Activated CD8-positive, alpha-beta T cell treated with anti-CD3 and anti-CD28 coated beads, Interleukin-2, amount 10 ng/mL, durations not matched to agents 7 days and 5 days (primary cell): ENCODE measurements at places on chromosomes 12 and 14. TPM values are rescaled to one million over a fixed set of nuclear protein-coding genes. Genes with fewer than 3 reads are reported as not detected.

The FOXN4 gene
- total RNA-seq, result not detected

The SLC25A47 gene
- total RNA-seq, result not detected

The TMEM30B gene
- total RNA-seq, result 0.66 TPM

GRCh38 chr12:71038960-71039359 lies 118.4 kb upstream of the PTPRR start:
- no peaks in the 10 kb centered on the region for H3K36me3 ChIP-seq
- no peak for DNase-seq
- no peak overlapping the region for H3K4me3 ChIP-seq
- no peak overlapping the region for H3K27ac ChIP-seq
- H3K27me3 ChIP-seq, result no peaks in the 10 kb centered on the region
- no peaks in the 10 kb centered on the region for H3K4me1 ChIP-seq

DNA sequence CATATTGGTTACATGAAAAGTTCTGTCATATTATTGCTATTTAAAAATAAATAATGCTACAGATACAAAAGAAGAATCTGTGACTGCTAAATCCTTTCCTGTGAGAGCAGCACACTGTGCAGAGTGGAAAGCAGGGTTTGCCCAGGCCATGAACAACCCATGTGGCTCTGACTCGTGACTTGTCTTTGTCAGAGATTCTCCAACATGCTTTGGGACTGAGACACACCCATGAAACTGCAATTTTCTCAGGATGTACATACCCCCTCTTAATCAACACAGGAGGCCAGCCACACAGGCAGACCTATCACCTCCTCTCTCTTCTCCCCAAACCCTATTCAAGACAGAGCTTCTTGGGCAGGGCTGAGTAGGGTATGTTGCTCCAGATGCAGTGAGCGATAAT lies 96.8 kb upstream of the NTF3 start:
- H3K27ac ChIP-seq, result no peak overlapping the region
- H3K4me3 ChIP-seq, result no peak overlapping the region
- no peak for DNase-seq
- no peaks in the 10 kb centered on the region for H3K27me3 ChIP-seq
- H3K4me1 ChIP-seq, result no peaks in the 10 kb centered on the region

- H3K36me3 ChIP-seq, result no peaks in the 10 kb centered on the region
- no peak overlapping the region for H3K4me3 ChIP-seq
- no peaks in the 10 kb centered on the region for H3K4me1 ChIP-seq
- DNase-seq, result no peak
- peaks cover 26% of the 10 kb centered on the region for H3K27me3 ChIP-seq
These were observed 114.0 kb downstream of the SLC41A2 start for GRCh38 chr12:104844123-104844522.

GRCh38 chr12:100356644-100357223 lies at the start of gene SLC17A8:
TSS of gene SLC17A8 (plus strand) at chr12:100357074. CDS start at chr12:100357392, 318 bp downstream.
- H3K4me3 ChIP-seq, result no peak within 1 kb of the TSS
- H3K4me1 ChIP-seq, result no peaks in the 10 kb centered on the region
- H3K27me3 ChIP-seq, result peaks cover 30% of the 10 kb centered on the region
- H3K36me3 ChIP-seq, result no peaks in the 10 kb centered on the region

- H3K27ac ChIP-seq, result no peak overlapping the region
- no peaks in the 10 kb centered on the region for H3K27me3 ChIP-seq
- H3K4me3 ChIP-seq, result no peak overlapping the region
- DNase-seq, result no peak
- peaks cover 40% of the 10 kb centered on the region for H3K4me1 ChIP-seq
- peaks cover 77% of the 10 kb centered on the region for H3K36me3 ChIP-seq
These were observed 66.6 kb downstream of the RPS6KA5 start for GRCh38 chr14:90993792-90994191.

DNA sequence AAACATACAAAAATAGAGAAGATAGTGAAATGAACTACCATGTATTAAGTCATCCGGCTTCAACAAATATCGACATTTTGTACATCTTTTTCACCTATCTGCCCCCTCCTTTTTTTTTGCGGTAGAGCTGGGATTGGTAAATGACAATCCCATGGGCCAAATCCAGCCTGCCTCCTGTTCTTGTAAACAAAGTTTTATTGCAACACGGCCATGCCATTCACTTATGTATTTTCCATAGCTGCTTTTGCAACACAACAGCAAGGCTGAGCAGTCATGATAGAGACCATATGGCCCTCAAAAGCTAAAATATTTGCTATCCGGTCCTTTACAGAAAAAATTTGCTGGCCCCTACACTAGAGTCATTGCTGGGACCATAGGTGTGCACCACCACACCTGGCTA lies 58.1 kb upstream of the PLEKHG3 start:
- H3K27me3 ChIP-seq, result peaks cover 22% of the 10 kb centered on the region
- H3K27ac ChIP-seq, result no peak overlapping the region
- H3K4me1 ChIP-seq, result no peaks in the 10 kb centered on the region
- no peaks in the 10 kb centered on the region for H3K36me3 ChIP-seq
- DNase-seq, result no peak

DNA sequence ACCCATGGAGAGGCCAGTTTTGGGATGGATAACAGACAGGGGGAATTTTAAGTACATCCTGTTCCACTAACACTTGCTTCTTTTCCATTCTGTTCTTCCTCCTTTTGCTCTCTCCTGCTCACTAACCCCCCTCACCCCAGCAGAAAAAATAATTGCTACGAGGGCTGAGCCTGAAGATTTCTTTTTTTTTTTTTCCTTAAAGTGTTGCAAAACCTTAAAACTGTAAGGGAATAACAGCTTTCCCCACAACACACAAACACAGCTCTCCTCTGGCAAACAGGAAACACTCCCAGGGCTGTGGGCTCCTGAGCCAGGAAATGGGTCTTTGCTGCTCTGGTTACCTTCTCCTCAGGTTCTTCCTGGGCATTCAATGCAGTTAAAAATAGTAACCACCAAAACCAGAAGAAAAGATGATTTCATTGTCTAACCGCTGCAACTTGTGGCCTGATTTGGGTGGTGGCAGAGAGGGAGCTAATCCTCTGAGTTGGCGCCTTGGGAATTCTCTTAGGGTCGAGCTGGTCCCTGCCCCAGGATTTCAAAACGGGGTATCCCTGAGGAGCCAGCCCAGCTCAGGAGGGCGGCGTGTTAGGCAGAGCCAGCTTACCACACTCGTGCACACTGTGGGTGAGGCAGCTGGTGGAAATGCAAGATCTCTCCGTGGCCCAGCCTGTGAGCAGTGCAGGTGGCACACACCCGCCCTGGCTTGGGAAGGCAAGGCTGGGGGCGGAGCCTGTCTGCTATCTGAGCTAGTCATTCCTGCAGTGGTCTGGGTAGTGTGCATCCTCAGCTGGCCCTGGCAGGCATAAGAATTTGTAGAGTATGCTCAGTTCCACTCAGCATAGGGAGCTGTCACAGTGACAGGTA lies 17.1 kb upstream of the EMP1 start:
- no peaks in the 10 kb centered on the region for H3K36me3 ChIP-seq
- H3K4me3 ChIP-seq, result peak overlapping the region; percentile 71
- H3K27me3 ChIP-seq, result peaks cover 30% of the 10 kb centered on the region
- DNase-seq, result peak; percentile 73
- H3K27ac ChIP-seq, result peak overlapping the region; percentile 87

- no peak overlapping the region for H3K4me3 ChIP-seq
- no peaks in the 10 kb centered on the region for H3K4me1 ChIP-seq
- H3K36me3 ChIP-seq, result peaks cover 37% of the 10 kb centered on the region
- no peak for DNase-seq
These were observed 27.1 kb downstream of the ATP6V1D start for GRCh38 chr14:67332468-67332867.
